ENCODE measurements at places on chromosomes 11 and 22.

- peak; percentile 22 for DNase-seq
Measured at GRCh38 chr11:134592391-134592990, 180.4 kb upstream of the B3GAT1 start.

DNA sequence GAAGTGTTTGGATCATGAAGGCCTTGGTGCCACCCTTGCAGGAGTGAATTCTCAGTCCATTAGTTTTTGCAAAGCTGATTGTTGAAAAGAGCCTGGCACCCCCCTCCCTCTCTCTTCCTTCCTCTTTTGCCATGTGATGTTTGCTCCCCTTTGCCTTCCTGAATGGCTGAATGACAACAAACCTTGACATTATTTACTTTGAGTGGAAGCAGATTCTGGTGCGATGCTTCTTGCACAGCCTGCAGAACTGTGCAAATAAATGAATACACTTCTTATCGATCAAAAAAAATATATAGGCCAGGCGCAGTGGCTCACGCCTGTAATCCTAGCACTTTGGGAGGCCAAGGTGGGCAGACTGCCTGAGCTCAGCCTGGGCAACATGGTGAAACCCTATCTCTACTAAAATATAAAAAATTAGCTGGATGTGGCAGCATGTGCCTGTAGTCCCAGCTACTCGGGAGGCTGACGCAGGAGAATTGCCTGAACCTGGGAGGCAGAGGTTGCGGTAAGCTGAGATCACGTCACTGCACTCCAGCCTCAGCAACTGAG is 2.0 kb upstream of the NARS2 start:
- no peak for DNase-seq

DNA sequence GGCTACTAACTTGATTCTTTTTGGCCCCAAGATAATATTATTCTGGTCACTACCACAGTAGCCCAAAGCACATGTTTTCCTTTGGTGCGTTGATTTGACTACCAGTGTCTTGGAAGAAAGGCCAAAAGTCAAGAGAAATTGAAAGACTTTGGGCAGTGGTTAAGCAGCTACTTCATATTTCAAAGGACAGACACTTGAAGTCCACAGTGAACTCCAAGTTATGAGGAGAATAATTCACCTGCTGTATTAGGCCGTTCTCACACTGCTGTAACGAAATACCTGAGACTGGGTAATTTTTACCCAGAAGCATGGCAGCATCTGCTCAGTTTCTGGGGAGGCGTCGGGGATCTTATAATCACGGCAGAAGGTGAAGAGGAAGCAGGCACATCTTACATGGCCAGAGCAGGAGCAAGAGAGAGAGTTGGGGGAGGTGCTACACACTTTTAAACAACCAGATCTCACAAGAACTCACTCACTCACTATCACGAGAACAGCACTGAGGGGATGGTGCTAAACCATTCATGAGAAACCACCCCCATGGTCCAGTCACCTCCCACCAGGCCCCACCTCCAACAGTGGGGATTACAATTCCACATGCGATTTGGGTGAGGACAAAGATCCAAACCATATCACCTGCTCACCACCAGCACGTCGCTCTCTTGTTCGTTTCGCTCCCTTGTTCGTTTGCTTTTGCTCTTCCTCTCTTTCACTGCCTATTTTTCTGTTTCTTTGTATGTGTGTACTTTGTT is 40.2 kb upstream of the PICALM start:
- DNase-seq = no peak

DNA sequence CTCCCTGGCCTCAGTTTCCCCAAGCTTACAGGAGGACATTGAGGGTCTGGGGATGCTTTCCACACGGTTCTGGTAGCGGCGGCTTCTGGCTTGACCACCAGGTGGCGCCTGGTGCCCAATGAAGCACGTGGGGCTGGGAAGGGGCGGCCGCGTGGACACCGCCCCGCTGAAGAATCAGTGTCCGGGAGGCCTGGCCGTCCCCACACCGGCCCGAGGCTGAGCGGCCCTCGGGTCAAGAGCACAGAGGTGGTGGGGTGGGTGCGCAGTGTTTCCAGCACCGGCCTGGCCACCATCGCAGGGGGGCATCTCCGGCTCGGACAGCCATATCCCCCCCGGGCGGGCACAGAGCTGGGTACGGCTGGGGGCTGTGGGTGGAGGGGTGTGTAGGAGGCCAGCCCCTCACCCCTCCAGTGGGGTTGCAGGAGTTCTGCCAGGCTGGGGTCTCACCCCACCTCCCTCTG is 27.8 kb upstream of the PPARA start:
- peak; percentile 66 for DNase-seq

DNA sequence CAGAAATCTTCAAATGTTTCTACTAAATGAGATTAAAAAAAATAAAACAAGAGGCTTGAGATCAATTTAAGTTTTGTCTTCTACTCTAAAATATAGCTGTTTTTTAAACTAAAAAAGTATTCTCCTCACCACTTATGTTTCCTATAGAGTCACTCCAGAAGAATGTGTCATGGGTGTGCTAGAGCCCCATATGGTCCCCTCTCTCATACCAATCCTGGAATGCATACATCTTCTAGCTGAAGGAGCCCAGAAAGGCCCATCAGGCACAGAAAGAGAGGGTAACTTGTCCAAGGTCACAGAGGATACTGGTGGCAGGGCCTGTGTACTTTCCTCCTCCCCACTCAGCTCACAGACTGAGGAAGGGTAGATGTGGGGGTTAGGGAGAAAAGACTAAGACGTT is 34.4 kb downstream of the RELT start:
- DNase-seq = no peak

Data from stimulated activated CD8-positive, alpha-beta memory T cell treated with anti-CD3 and anti-CD28 coated beads, Interleukin-15, amount 100 ng/mL, for 24 hours (primary cell).